Ovary (tissue), 10 donors: ENCODE measurements at places on chromosomes 13 and 19. TPM values are rescaled to one million over a fixed set of nuclear protein-coding genes. Genes with fewer than 3 reads are reported as not detected.

Gene CNOT3
- 41.6 TPM for total RNA-seq

Gene SLITRK6
- total RNA-seq: not detected

Gene KL
- 1.1 TPM for total RNA-seq

Gene ZNF98
- total RNA-seq: 7.7 TPM

Gene BCL2L12
- total RNA-seq: 18.4 TPM

Gene ZNF420
- total RNA-seq: 17.8 TPM

Gene SMIM44
- total RNA-seq: 0.92 TPM

Gene ZNF493
- total RNA-seq: 31.7 TPM

Gene CGB8
- not detected for total RNA-seq

Gene CLN5
- total RNA-seq: 35.2 TPM

Gene PPP1R13L
- total RNA-seq: 7.1 TPM

Gene CSNK1G2
- total RNA-seq: 52.1 TPM

Gene ZNF805
- total RNA-seq: 17.1 TPM

Gene SPIB
- not detected for total RNA-seq

Gene PSG1
- total RNA-seq: not detected

GRCh38 chr19:1671716-1672037, 19.3 kb upstream of the TCF3 start:
- DNase-seq: no peak
- peaks cover 12% of the 10 kb centered on the region for H3K27me3 ChIP-seq
- H3K4me1 ChIP-seq: no peaks in the 10 kb centered on the region
- no peak overlapping the region for H3K4me3 ChIP-seq
- no peak overlapping the region for H3K27ac ChIP-seq
- H3K36me3 ChIP-seq: no peaks in the 10 kb centered on the region

GRCh38 chr19:29193155-29193554, 19.8 kb downstream of the UQCRFS1 start:
- no peaks in the 10 kb centered on the region for H3K4me1 ChIP-seq
- H3K27ac ChIP-seq: no peak overlapping the region
- no peaks in the 10 kb centered on the region for H3K36me3 ChIP-seq
- no peaks in the 10 kb centered on the region for H3K27me3 ChIP-seq

GRCh38 chr19:41531438-41532311, 44.3 kb upstream of the CEACAM21 start:
- DNase-seq: no peak
- H3K27ac ChIP-seq: no peak overlapping the region
- H3K4me1 ChIP-seq: no peaks in the 10 kb centered on the region

DNA sequence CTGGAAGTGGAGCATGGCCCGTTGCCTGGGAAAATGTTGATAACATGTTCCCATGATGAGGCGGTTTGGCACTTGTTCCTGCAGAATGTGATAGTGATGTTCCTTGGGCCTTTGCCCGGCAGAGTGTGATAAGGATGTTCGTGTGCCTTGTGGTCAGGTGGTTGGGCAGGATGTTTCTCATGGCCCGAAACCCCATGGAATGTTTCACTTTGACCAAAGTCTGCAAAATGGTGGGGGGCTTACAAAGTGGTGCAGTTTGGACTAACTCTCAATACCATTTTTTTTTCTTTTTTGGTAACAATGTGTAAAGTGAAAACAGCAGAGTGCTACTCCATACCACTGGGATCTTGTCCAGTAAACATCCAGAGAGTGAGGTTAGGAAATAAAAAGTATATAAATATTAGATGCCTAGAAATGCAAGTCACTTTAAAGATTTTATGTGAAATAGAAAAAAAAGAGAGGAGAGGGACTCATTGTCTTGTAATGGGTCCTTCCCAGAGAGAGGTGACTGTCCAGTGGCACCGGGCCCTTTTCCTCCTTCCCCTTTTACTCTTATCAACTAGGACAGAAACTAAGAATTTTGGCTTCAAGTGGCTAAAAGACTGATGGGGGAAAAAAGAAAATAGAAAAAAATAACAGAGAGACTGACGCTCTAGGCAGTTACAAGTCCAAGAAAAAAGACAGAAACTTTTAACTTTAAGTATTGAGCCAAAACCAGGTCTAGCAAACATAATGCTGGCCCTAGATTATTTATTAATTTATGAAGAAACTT, 5.7 kb downstream of the FPR3 start:
- H3K4me1 ChIP-seq: peaks cover 16% of the 10 kb centered on the region
- H3K4me3 ChIP-seq: no peak overlapping the region
- peak overlapping the region; percentile 54 for H3K27ac ChIP-seq
- H3K36me3 ChIP-seq: no peaks in the 10 kb centered on the region

GRCh38 chr19:3547767-3548282, 8.9 kb downstream of the TEKTIP1 start:
- no peak overlapping the region for H3K27ac ChIP-seq
- H3K27me3 ChIP-seq: no peaks in the 10 kb centered on the region
- no peaks in the 10 kb centered on the region for H3K36me3 ChIP-seq

GRCh38 chr13:30396434-30397075, 25.7 kb upstream of the UBE2L5 start:
- DNase-seq: no peak
- peaks cover 2% of the 10 kb centered on the region for H3K4me1 ChIP-seq
- H3K27ac ChIP-seq: no peak overlapping the region
- H3K36me3 ChIP-seq: no peaks in the 10 kb centered on the region
- H3K27me3 ChIP-seq: no peaks in the 10 kb centered on the region

- H3K4me1 ChIP-seq: no peaks in the 10 kb centered on the region
- H3K4me3 ChIP-seq: no peak overlapping the region
- H3K27ac ChIP-seq: no peak overlapping the region
- DNase-seq: no peak
- no peaks in the 10 kb centered on the region for H3K36me3 ChIP-seq
- no peaks in the 10 kb centered on the region for H3K27me3 ChIP-seq
Observed at GRCh38 chr13:50594276-50595051, 249.0 kb downstream of the DLEU7 start.

- no peak overlapping the region for H3K4me3 ChIP-seq
- DNase-seq: no peak
- H3K36me3 ChIP-seq: no peaks in the 10 kb centered on the region
Observed at GRCh38 chr19:40356681-40357595, 8.4 kb downstream of the PLD3 start.

GRCh38 chr13:32051156-32051555, 19.6 kb downstream of the FRY start:
- H3K27ac ChIP-seq: no peak overlapping the region
- no peaks in the 10 kb centered on the region for H3K27me3 ChIP-seq
- no peak for DNase-seq
- peaks cover 1% of the 10 kb centered on the region for H3K4me1 ChIP-seq
- no peaks in the 10 kb centered on the region for H3K36me3 ChIP-seq

DNA sequence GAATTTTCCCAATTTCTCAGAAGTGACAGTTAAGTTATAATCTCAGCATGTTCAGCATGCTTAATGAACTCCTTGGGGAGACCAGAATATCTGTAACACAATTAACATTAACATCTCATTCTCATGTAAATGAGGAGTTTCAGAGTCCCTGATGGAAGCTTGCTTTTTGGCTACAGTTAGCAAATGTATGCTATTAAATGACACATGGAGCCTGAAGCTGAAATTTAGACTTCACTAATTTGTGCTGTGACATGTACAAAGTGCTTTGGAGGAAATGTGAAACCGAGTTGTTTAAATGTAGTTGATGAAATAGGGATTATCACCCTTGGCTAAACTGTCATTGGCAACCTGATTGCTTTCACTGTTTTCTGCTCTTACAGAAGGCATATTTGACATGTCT, 2265.1 kb upstream of the PCDH20 start:
- H3K27ac ChIP-seq: no peak overlapping the region
- no peak overlapping the region for H3K4me3 ChIP-seq
- H3K4me1 ChIP-seq: no peaks in the 10 kb centered on the region
- DNase-seq: no peak
- H3K36me3 ChIP-seq: no peaks in the 10 kb centered on the region

DNA sequence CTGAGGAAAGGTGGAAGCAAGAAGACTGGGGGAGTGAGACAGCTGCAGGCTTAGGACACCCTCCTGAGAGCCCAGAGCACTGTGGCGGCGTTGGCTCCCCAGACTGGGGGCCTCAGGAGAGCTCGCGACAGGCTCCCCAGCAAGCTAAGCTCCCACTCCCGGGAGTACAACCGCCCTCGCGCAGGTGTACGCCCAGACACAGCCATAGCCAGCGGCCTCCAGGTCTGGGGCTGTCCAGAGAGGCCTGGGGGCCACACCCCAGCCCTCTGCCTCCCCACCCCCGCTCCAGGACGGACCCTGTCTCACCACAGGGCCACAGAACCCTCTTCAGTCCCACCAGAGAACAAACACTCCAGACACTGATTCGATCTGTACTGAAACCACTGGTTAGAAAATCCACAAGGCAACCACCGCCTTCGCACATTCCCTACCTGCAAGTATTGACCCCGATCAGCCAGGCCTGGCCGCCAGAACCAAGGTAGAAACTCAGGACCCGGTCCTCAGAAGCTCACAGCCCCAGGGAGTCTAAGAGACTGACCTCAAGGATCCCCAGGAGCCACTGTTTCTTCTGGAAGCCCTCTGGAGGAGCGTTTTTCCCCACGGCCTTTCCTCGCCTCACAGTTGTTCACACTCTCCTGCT, 16.3 kb downstream of the ZIC5 start:
- no peak overlapping the region for H3K4me3 ChIP-seq
- no peak overlapping the region for H3K27ac ChIP-seq
- H3K27me3 ChIP-seq: peaks cover 2% of the 10 kb centered on the region
- H3K4me1 ChIP-seq: peaks cover 7% of the 10 kb centered on the region
- no peaks in the 10 kb centered on the region for H3K36me3 ChIP-seq
- no peak for DNase-seq

- no peak for DNase-seq
- H3K4me3 ChIP-seq: no peak overlapping the region
- no peaks in the 10 kb centered on the region for H3K36me3 ChIP-seq
- H3K27me3 ChIP-seq: no peaks in the 10 kb centered on the region
- no peak overlapping the region for H3K27ac ChIP-seq
- H3K4me1 ChIP-seq: no peaks in the 10 kb centered on the region
Observed at GRCh38 chr13:80481588-80481987, 140.7 kb upstream of the SPRY2 start.

DNA sequence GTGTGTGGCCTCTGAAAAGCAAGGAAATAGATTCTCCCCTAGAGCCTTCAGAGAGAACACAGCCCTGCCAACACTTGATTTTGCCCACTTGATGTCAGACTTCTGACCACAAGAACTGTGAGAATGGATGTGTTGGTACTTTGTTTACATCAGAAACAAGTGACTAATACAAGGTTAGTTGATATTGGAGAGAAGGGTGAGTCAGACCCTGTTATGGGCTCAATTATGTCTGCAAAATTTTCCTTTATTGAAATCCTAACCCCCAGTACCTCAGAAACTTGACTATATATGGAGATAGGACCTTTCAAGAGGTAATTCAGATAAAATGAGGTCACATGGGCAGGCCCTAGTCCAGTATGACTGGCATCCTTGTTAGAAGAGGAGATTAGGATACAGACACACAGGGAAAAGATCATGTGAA, 226.7 kb downstream of the RFC3 start:
- H3K36me3 ChIP-seq: no peaks in the 10 kb centered on the region
- no peak overlapping the region for H3K4me3 ChIP-seq

- no peak overlapping the region for H3K27ac ChIP-seq
- H3K27me3 ChIP-seq: no peaks in the 10 kb centered on the region
- no peak for DNase-seq
Observed at GRCh38 chr13:98325724-98326123, 148.7 kb upstream of the RNF113B start.

DNA sequence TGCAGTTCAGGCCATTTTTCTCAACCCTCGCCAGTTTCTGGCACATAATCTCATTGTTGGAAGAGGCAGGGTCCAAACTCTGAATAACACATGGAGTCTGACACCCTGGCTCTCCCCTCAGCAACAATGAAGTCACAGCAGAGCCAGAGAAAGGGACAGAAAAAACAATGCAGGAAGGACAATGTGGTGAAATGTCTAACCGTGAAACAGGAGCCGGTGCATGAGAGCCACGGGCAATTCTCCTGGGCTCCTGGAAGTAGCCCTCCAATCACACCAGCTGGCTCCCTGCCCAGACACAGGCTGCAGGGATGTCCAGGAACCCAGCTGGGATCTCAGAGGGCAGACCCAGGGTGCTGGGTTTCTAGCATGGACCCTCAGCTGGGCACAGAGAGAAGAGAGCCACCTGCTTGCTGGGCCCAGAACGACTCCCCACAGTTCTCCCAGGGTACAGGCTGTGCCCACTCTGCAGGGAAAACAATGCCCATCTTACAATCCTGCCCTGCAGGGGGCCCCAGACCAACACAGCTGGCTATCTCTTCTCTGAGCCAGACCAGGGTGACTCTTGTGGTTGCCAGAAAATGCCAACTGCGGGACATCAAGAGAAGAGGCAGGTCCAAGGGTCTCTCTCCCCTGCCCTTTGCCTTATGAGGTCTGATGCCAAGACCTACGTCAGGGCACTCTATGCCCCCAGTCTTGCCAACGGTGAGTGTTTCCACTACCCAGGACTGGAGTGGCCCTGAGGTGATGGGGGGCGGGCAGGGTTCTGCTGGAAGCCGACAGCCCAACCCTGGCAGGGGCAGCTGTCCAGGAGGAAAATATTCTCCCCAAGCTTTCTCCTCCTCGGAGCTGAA, 64.5 kb downstream of the CEBPG start:
- H3K27me3 ChIP-seq: no peaks in the 10 kb centered on the region
- H3K4me1 ChIP-seq: no peaks in the 10 kb centered on the region
- H3K27ac ChIP-seq: no peak overlapping the region
- H3K36me3 ChIP-seq: no peaks in the 10 kb centered on the region
- no peak for DNase-seq

- no peak overlapping the region for H3K4me3 ChIP-seq
- H3K4me1 ChIP-seq: no peaks in the 10 kb centered on the region
- H3K36me3 ChIP-seq: no peaks in the 10 kb centered on the region
- DNase-seq: no peak
Observed at GRCh38 chr13:65499256-65499655, 1730.9 kb downstream of the PCDH9 start.

GRCh38 chr19:16698914-16699313, 20.7 kb upstream of the NWD1 start:
- no peaks in the 10 kb centered on the region for H3K27me3 ChIP-seq
- DNase-seq: no peak
- H3K4me3 ChIP-seq: no peak overlapping the region

GRCh38 chr13:31199849-31200636, at the start of gene B3GLCT:
Gene B3GLCT, plus strand, starts transcription at chr13:31199975. Its CDS starts 110 bp downstream, at chr13:31200085.
- no peaks in the 10 kb centered on the region for H3K36me3 ChIP-seq
- peak within 1 kb of the TSS; percentile 99 for H3K27ac ChIP-seq
- peak within 1 kb of the TSS; percentile 84 for H3K4me3 ChIP-seq
